ENCODE measurements at places on chromosomes 12 and 14.

- DNase-seq: no peak
These were observed 3.3 kb upstream of the KRT75 start for GRCh38 chr12:52437508-52437907.

DNA sequence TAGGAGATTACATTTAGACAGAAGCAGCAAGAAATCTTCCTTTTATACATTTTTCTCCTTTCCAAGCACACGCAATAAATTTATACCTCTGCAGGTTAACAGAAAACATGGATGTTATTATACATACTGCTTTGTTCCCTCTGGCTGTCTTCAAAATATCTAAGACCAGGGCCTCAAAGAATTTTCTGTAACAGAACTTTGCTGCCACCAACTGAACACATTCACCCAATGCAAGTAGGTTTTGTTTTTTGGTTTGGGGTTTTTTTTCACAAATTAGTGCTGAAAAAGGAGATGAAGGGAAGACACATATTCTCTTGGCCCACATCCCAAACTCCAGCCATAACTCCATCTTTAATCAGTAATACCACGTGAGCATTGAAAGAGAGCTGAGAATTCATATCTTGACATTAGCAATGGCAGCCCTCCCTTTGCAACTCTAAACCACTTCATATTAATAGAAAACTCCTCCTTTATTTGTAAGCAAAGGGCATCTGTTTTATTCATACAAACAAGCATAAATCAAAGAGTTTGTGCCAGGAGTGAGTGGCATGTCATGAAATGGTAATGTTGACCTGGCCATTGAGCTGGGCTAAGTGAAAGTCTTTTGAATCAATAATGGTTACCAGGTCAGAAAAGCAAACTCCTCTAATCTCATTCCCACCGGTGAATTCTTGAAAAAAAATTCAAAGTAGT is 150.8 kb upstream of the FSCB start:
- DNase-seq: no peak

DNA sequence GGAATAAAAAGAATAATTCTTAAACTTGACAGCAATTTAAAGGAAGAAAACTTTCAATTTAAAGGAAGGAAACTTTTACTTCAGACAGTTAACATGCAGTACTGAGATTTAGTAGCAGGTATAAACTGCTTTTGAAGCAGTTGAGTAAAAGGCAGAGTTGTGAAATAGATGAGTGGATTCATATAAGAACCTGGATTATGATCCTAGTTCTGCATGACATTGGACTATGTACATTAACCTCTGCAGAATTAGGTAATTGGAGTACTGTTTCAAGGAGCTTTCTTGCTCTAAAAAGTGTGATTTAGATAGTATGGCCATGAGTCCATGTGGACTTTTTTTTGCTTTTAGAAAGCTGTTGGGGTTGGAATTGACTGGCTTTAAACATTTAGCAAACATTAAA is 29.7 kb downstream of the ATP2A2 start:
- DNase-seq: no peak

DNA sequence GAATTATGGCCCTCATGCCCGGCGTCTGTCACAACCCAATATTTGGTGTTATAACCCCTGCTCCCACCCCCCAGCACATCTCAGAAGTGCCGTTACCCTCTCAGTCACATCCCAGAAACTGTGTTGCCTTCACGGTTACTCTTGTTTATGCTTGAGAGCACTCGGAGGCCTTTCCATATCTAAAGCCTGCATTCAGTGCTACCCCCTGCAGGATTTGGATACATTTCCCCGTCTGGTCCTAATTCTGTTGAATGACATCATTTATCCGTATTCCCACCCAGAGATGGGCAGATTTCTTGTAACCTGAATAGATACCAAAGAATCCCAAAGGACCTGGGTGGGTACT is 19.1 kb upstream of the FOS start:
- DNase-seq: no peak

- no peak for DNase-seq
These were observed 6.9 kb downstream of the GCH1 start for GRCh38 chr14:54895683-54896082.

GRCh38 chr14:80077262-80077661 is 134.0 kb downstream of the DIO2 start:
- no peak for DNase-seq
